ENCODE measurements at places on chromosomes 5 and 9. TPM values are rescaled to one million over a fixed set of nuclear protein-coding genes. Genes with fewer than 3 reads are reported as not detected.

Gene FREM1
- total RNA-seq, result 18.2 TPM

Gene HSPA4
- total RNA-seq, result 94.4 TPM

Gene PTGDS
- total RNA-seq, result 10.2 TPM

Gene GZMA
- total RNA-seq, result 0.51 TPM

Gene BAAT
- 0.41 TPM for total RNA-seq

Gene TERT
- 0.21 TPM for total RNA-seq

Gene ANKRD20A1
- total RNA-seq, result not detected

Gene CXCL14
- total RNA-seq, result 71.1 TPM

Gene EGR1
- 11.1 TPM for total RNA-seq

Gene FOXD1
- total RNA-seq, result 5.1 TPM

Gene PTGER4
- total RNA-seq, result 14.0 TPM

Gene SCGB3A2
- 5.8 TPM for total RNA-seq

Gene RLN1
- not detected for total RNA-seq

Gene APBA1
- 7.7 TPM for total RNA-seq

Gene CCDC69
- 21.5 TPM for total RNA-seq

Gene TAF11L4
- not detected for total RNA-seq

Gene CDX1
- total RNA-seq, result 0.31 TPM

Gene CAMK4
- total RNA-seq, result 8.4 TPM

Measured in tongue (tissue), 3 donors.